ENCODE measurements at places on chromosomes 5 and 9. TPM values are rescaled to one million over a fixed set of nuclear protein-coding genes. Genes with fewer than 3 reads are reported as not detected.
A peak's percentile ranks its signal among the peaks of the same experiment; 100 is the strongest.

ALDH7A1 gene
- 0.59 TPM for polyA plus RNA-seq

FCN2 gene
- not detected for polyA plus RNA-seq

NMUR2 gene
- not detected for polyA plus RNA-seq

KIAA1958 gene
- polyA plus RNA-seq: 3.3 TPM

SCGB3A2 gene
- 15.9 TPM for polyA plus RNA-seq

DNA sequence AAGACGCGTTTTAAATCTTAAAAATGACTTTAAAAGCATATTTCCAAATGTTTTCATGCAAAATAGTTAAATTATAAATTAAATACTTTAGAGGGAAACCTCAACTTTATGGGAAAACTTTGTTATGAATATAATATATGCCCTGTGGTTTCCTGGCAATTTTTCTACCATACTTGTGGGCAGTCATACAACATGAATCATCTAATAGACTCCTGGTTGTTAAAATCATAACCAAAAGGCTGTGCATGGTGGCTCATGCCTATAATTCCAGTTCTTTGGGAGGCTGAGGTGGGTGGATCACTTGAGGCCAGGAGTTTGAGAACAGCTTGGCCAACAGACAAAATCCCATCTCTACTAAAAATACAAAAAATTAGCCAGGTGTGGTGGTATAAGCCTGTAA, 18.2 kb downstream of the ATP10B start:
- DNase-seq: no peak
- no peak overlapping the region for H3K4me3 ChIP-seq
- H3K36me3 ChIP-seq: no peaks in the 10 kb centered on the region
- H3K27ac ChIP-seq: no peak overlapping the region

- no peak overlapping the region for H3K4me3 ChIP-seq
- H3K27ac ChIP-seq: no peak overlapping the region
- no peaks in the 10 kb centered on the region for H3K4me1 ChIP-seq
- DNase-seq: no peak
These were observed 123.7 kb downstream of the EBF1 start for GRCh38 chr5:158976035-158976434.

DNA sequence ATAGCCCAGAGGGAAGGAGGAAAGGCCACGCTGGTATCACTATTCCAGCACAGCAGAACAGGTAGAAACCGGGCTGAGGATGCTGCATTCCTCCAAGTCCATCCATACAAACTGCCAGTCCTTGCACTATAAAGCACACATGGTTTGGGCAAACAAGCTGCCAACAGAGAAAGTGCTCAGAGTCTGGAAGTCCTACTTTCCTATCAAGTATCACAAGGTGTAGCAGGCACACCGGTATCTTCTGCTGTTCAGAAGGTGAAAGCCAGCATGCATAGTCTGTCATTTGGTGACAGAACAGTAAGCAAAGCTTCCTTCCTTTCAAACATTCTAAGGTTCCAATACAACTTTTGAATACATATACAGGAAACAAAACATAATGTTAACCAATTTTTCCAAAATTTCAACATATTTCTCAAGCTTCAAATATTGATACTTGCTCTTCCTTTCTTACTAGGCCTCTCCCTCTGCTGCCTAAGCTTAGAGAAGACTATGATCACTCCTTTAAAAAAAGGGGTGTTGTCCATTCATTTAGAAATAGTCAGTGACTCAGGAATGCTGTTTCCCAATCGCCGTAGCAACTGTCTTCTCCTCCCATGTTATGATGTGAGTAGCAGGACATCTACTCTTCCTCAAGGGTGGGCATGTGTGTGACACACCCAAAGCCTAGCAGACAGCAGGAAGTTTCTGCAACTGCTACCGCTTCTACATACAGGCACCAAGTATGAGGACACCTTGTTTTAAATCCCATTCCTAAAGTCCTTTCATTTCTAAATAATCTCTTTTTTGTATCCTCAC, 14.7 kb downstream of the DIAPH1 start:
- H3K4me1 ChIP-seq: peaks cover 89% of the 10 kb centered on the region
- peak; percentile 97 for DNase-seq
- peak overlapping the region; percentile 53 for H3K4me3 ChIP-seq
- no peaks in the 10 kb centered on the region for H3K27me3 ChIP-seq
- H3K36me3 ChIP-seq: no peaks in the 10 kb centered on the region
- peak overlapping the region; percentile 97 for H3K27ac ChIP-seq

GRCh38 chr9:107792596-107792995, 303.0 kb upstream of the KLF4 start:
- H3K27me3 ChIP-seq: no peaks in the 10 kb centered on the region
- H3K36me3 ChIP-seq: no peaks in the 10 kb centered on the region
- no peak overlapping the region for H3K27ac ChIP-seq
- H3K4me1 ChIP-seq: peaks cover 9% of the 10 kb centered on the region

DNA sequence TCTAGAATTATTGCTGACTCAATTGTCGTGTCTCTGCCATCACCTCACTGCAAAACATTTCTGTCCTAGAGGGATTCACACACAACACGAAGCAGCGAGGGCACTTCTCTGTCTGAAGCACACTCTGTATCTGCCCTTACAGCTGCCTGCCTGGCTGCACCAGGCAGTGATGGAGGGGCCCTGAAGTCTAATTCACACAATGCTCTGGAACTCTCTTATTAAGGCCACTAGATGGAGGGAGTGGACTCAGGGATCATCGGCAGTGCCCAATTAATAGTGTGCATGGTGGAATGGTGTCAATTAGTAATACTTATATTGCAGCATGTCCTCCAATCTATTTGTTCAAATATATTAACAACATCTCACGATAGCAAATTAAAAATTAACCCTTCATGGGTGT, 157.5 kb upstream of the MAP1B start:
- no peak overlapping the region for H3K27ac ChIP-seq
- no peaks in the 10 kb centered on the region for H3K27me3 ChIP-seq
- no peak for DNase-seq
- H3K36me3 ChIP-seq: no peaks in the 10 kb centered on the region
- no peak overlapping the region for H3K4me3 ChIP-seq

GRCh38 chr9:113654605-113655428, 191.3 kb downstream of the RGS3 start:
- no peaks in the 10 kb centered on the region for H3K27me3 ChIP-seq
- no peak overlapping the region for H3K4me3 ChIP-seq
- H3K4me1 ChIP-seq: peaks cover 11% of the 10 kb centered on the region
